ENCODE measurements at places on chromosomes 12 and 14. TPM values are rescaled to one million over a fixed set of nuclear protein-coding genes. Genes with fewer than 3 reads are reported as not detected.

FGF23 gene
- total RNA-seq = not detected

- no peak overlapping the region for H3K27ac ChIP-seq
- DNase-seq = no peak
- H3K4me3 ChIP-seq = no peak overlapping the region
- H3K36me3 ChIP-seq = no peaks in the 10 kb centered on the region
- no peaks in the 10 kb centered on the region for H3K27me3 ChIP-seq
- H3K4me1 ChIP-seq = no peaks in the 10 kb centered on the region
Measured at GRCh38 chr12:42010715-42011114, 134.0 kb downstream of the GXYLT1 start.

RNF212B gene
- not detected for total RNA-seq

- H3K4me3 ChIP-seq = no peak overlapping the region
- H3K4me1 ChIP-seq = no peaks in the 10 kb centered on the region
- H3K27ac ChIP-seq = no peak overlapping the region
- no peaks in the 10 kb centered on the region for H3K36me3 ChIP-seq
- DNase-seq = no peak
Measured at GRCh38 chr12:92332552-92332951, 186.9 kb upstream of the BTG1 start.

SPIC gene
- total RNA-seq = not detected

DNA sequence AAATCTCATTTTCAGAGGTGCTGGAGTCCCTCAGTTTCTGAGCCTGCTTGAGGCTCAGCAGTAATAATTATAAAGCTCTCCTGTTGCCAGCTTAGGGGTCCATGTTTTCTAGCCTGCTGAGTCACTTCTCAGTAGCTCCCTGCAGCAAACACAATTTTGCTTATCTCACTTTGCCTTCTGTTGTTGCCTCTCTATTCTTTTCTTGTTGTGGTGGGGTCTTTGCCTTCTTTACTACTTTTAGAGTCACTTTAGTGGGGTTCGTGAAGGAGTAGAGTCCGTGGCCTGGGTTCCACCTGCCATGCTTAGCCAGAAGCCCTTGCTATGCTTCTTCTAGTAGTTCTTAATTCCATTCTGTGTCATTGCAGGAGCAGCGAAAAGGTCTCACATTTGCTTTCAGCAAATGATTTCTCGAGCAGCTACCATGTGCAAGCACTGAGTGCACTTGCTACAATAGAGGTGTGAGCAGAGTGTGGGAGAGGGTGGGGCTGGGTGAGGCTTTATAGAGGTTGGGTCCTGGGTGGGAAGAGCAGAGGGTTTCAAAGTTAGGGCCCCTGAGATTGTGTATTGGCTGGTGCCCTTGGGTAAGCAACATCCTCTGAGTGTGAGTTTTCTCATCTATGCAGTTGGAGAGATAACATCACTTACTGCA, 114.3 kb downstream of the ADCK1 start:
- no peaks in the 10 kb centered on the region for H3K27me3 ChIP-seq
- no peak for DNase-seq
- H3K4me3 ChIP-seq = no peak overlapping the region
- no peak overlapping the region for H3K27ac ChIP-seq
- H3K4me1 ChIP-seq = no peaks in the 10 kb centered on the region

HEBP1 gene
- total RNA-seq = 165 TPM

DNA sequence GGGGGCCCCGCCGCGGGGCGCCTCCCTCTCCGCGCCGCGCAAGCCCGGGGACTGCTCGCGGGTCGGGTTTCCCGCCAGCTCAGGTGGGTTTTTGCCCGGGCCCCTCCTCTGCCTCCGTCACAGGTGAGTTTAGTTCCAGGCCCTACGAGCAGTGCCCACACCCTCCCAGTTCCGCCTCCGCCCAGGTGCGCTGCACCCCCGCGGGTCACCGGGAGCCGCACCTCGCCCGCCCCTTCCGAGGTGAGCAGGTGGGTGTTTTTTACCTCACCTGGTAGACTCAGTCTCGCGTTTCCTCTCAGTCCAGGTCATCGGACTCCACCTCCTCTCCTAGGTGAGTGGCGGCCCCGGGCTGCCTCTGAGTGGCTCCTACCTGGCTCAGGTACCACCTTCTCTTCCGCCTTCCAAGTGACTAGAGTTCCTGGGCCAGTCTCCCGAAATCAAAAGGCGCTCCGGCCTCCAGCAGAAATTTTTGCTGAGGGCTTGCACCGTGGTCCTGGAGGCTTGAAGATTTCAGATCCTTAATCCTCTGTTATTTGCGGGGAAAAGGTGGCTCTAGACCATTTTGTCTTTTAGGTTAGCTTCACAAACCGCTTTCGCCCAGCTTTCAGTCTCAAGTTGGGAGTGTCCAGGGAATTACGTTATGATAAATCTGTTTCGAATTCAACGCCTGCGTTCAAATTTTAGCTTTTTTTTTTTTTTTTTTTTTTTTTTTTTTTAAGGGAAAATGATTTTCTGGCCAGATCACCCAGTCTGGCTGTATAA, at the start of gene TMEM30B:
Gene TMEM30B (minus strand): TSS at position 153 of the 762 bp plus-strand sequence. CDS start 191 bp downstream, outside the sequence.
- H3K27me3 ChIP-seq = peaks cover 7% of the 10 kb centered on the region
- H3K4me1 ChIP-seq = peaks cover 13% of the 10 kb centered on the region
- no peaks in the 10 kb centered on the region for H3K36me3 ChIP-seq
- peak within 1 kb of the TSS; percentile 71 for H3K4me3 ChIP-seq

DNA sequence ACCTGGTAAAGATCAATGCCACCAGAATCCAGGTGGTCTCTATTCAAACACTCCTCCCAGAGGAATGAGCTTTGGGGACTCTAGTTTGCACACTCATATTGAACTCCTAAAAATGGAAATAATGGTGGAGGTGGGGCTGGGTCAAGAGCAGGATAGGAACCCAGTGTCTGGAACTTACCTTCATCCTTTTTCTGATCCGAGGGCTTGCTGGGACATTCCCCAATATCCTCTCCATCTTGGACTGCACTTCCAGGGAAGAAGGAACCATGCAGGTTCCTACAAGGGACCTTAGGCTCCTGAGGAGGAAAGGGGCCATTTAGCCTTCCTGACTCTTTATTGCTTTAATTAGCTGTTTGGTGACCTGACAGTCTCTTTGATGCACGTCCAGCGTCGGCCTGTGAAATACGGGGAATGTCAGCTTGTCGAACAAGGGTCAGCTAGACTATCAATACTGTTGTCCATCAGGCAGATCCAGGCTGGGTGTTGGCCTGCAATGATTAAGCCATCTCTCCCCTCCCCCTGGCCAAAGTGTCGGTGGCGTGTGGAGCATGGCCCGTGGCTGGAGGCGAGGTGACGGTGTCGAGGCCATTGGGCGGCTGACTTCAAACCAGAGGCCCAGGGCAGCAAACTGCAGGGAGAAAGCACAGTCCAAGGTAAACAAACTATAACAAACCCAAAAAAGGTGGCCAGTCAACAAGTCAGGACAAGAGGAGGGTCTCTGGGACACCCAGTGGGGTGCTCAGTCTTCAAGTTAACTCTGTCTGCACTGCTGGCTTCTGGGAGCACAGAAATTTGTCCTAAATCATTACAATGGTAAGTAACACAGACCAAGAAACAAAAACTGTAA, 405.2 kb upstream of the TBX3 start:
- no peaks in the 10 kb centered on the region for H3K27me3 ChIP-seq
- no peak overlapping the region for H3K4me3 ChIP-seq
- DNase-seq = peak; percentile 70
- peaks cover 18% of the 10 kb centered on the region for H3K4me1 ChIP-seq

APOF gene
- total RNA-seq = not detected

- DNase-seq = no peak
- no peak overlapping the region for H3K4me3 ChIP-seq
- H3K4me1 ChIP-seq = no peaks in the 10 kb centered on the region
Measured at GRCh38 chr12:23771240-23771949, 178.1 kb downstream of the SOX5 start.

DNA sequence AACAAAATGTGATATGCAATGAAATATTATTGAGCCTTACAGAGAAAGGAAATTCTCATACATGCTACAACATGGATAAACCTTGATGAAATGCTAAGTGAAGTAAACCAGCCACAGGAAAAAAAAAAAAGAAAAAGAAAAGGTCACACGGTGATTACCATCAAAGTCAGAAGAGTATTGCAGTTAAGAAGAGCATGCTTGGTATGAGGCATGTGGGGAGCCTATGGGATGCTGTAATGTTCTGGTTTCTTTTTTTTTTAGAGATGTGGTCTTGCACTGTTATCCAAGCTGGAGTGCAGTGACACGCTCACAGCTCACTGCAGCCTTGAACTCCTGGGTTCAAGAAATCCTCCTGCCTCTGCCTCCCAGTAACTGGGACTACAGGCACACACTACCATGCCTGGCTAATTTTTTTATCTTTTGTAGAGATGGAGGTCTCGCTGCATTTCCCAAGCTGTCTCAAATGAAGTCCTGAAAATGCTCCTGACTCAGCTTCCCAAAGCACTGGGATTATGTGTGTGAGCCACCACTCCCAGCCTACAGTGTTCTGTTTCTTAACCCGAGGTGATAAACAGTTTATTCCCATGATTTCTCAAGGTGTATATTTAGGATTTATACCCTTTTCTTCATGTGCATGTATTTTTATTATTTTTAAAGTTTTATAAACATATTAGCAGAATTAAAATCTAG, 96.2 kb downstream of the SEC23A start:
- H3K36me3 ChIP-seq = no peaks in the 10 kb centered on the region
- no peak overlapping the region for H3K27ac ChIP-seq
- H3K27me3 ChIP-seq = no peaks in the 10 kb centered on the region
- no peak for DNase-seq
- no peaks in the 10 kb centered on the region for H3K4me1 ChIP-seq

FAM181A gene
- total RNA-seq = not detected

CD27 gene
- 0.42 TPM for total RNA-seq

Data from adrenal gland (tissue), 19 donors.